ENCODE measurements at places on chromosomes 5 and 9.

- no peak for DNase-seq
Observed at GRCh38 chr9:116007824-116008223, 145.8 kb upstream of the PAPPA start.

DNA sequence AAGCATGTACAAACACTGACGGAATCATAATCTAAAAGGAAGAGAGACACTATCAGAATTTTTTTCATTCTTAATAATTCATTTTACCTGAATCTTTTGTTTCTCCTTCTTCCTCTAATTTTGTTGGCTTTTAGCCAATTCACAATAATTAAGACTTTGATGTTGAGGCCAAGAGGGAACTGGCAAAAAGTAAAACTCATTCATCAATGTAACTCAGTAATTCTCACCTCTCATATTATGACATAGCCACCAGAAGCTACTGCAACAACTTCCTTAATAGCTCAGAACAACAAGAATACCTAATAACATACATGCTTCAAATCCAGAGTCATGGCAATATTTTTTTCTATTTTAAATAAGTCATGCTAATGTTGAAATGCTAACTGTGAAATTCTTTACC lies 64.5 kb downstream of the MCTP1 start:
- no peak for DNase-seq

DNA sequence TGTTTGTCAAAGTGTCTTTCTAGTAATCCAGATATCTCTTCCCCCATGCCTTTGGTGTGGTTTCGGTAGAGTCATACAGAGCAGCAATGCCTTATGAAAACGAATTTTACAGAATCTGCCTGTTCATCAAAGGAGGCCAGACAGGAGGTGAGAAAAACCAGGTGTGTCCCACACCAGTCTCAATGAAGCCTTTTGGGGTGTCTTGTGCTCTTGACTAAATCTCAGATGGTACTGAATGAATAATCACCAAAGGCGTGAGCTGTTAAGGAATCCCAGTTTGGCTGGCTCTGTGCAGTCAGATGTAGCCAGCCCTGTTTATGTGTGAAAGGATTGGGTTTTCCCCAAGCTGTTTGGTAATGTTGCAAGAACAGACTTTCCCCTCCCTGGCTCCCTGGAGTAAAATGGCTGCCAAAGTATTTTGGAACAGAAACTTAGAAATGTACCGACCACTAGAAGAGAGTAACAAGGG lies 70.8 kb upstream of the CDKN2B start:
- no peak for DNase-seq

- no peak for DNase-seq
Observed at GRCh38 chr9:27387722-27388121, 90.8 kb upstream of the EQTN start.

GRCh38 chr9:128635266-128636023 lies 21.2 kb downstream of the DYNC2I2 start:
- no peak for DNase-seq

DNA sequence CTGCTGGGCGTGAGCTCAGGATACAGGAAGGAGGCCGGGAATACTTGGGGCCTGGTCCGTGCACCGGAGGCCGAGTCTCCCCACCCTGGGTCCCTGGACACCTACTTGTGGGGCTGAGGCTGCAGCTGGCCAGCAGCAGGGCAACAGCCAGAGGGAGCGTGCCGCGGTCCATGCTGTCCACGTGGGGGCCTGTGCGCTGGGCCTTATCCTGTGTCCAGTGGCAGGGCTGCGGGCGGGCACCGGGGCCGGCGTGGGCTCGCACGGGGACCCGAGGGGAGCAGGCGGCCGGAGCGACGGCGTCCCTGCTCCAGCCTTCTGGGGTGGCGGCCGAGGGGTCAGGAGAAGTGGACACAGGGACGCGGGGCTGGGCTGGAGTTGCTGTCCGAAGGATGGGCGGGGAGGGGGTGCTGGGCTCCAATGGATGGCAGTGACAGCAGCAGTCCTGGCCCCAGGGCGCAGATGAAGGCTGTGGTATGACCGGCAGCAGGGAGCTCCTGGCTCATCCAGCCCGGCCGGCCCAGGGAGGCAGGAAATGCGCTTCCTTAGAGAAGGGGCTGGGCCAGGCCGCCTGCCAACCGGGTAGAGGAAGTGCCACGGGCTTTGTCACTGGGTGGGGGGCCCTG lies at the start of gene ENG:
ENG (minus strand) TSS at position 475 of the 623 bp plus-strand sequence; CDS start at position 172, 303 bp downstream.
- no peak for DNase-seq

GRCh38 chr5:305050-305449 lies 16.5 kb upstream of the AHRR start:
- DNase-seq, result no peak

DNA sequence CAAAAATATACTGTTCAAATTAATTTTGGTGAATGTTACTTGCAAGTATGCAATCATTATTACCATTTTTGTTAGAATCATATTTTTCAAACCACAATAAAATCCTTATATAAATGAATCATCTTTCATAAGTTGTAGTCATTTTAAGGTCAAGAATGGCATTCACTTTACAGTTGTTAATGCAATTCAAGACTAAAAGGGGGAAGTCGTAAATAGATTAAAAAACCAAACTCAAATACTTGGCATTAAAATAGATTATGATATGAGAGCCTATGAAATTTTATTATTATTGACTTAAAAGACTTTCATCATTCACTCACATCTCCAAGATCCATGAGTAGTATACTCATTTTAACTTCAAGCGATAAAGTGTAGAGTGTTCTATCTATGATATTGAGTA lies 11.6 kb downstream of the CDH9 start:
- DNase-seq, result no peak

DNA sequence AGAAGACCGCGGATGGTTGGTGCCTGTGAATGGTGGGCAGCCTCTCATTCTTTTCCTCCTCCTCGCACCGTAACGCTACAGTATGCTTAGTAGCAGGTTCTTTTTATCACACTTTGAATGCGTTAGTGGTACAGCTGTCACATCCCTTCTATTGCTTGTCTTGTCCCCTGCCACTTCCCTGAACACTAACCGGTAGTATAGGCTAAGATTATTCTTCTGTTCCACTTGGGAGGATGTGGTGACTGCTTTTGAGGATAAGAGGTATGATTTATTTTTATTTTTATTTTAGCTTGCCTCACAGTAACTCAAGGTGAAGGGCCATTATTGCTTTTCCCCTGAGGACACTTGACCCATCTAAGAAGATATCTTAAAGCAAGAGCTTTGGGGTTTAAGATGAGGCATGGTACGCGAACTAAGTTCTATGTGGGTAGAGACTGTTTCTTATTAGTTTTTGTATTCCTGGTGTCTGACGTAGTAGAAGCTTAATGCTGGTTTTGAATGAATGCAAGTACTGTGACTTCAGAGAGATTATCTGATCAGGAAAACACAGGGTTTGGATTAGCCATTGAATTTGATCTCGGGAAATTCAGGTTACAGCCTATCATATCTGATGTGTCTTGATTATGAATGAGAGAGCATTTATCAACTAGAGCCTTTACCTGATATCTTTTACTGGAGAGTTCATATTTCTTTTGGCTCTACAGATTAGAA lies 951 bp downstream of the UNC13B start:
- DNase-seq, result no peak

- no peak for DNase-seq
Observed at GRCh38 chr9:123871781-123872180, 58.1 kb downstream of the DENND1A start.

GRCh38 chr9:117709936-117710335 lies 5.7 kb downstream of the TLR4 start:
- no peak for DNase-seq

- no peak for DNase-seq
Observed at GRCh38 chr5:167264348-167264747, 1027.1 kb upstream of the WWC1 start.

DNA sequence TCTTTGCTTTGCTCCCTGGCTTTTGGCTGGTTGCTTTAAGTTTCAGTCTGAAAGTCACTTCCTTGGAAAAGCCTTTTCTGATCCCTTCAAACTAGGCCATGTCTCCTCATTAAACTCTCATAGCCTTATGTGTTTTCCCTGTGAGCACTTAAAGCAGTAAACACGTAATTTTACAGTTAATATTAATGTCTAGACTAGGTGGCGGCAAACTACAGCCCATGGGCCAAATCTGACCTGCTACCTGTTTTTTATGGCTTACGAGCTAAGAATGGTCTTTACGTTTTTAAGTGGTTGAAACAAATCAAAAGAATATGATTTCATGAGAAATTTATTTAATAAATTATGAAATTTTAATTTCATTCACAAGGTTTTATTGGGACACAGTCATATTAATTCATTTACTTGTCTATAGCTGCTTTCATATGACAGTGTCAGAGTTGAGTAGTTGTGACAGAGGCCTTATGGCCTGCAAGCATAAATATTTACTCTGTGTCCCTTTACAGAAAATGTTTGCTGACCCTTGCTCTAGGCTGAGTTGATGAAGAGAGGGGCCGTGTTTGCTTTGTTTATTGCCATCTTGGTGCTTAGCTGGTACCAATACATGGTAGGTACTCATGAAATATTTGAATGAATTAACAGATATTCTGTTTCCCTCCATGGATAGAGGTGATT lies 7.4 kb downstream of the SLC44A1 start:
- no peak for DNase-seq

- no peak for DNase-seq
Observed at GRCh38 chr5:73230264-73231245, 57.6 kb downstream of the TMEM174 start.

- DNase-seq, result peak; percentile 17
Observed at GRCh38 chr5:6745706-6746222, 32.5 kb downstream of the TENT4A start.

DNA sequence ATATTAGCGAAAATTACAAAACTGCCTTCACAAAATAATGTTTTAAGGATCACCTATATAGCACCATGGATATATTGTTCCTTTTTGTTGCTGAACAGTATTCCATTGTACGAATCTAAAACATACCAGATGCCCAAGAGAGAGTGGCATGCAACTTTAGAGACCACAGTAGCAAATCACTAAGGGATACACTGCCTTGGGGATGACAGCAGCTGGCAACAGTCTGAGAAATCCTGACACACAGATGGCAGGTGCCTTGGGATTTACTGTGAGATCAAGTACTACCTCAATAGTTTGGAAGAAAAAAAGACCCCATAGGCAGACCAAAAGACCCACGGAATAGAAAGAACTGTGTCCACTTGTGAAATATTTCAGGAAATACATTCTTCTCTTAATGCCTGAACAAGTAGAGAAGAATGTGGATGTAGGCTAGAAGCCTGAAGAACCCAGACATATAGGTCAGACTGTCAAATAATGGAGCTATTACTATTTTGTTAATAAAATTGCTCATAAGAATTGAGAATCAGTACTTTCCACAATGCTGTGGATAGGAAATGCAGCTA lies 53.4 kb downstream of the PLPP1 start:
- DNase-seq, result no peak

- no peak for DNase-seq
Observed at GRCh38 chr9:100626949-100627348, 49.1 kb downstream of the CAVIN4 start.

DNA sequence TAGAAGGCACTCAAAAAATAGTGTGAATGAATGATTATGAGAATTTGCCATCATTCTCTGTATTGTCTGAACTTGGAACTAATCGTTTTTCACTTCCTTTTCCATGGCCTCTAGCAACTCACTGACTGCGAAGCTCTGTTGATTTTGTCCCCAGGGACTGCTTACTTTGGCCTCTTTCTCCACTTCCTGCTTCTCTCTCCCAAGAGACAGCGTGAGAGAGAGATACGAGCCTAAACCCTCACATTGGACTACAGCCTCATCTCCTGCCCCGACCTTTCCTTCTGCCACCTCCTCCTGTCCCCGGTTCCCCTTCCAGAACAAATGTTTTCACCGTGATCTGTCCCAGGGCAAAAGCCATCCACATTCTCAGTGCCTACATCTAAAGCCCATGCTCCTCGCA lies 300.8 kb upstream of the PANK3 start:
- no peak for DNase-seq

DNA sequence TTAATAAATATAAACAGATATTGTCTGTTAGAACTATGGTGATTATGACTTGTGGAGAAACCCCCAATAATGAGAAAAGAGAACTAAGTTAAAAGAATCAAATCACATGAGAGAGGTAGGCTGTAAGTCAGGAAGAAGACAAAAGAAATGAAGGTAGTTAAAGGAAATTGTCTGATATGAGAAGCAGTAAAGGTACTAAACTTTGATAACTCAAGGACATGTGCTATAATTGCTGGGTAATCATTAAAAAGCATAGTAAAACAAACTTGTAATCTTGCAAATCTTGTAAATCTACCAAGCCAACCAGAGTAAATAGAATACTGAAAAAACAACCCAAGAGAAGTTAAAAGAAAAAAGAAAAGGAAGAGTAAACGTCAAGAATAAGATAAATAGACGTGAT lies 207.0 kb upstream of the CTNND2 start:
- no peak for DNase-seq

DNA sequence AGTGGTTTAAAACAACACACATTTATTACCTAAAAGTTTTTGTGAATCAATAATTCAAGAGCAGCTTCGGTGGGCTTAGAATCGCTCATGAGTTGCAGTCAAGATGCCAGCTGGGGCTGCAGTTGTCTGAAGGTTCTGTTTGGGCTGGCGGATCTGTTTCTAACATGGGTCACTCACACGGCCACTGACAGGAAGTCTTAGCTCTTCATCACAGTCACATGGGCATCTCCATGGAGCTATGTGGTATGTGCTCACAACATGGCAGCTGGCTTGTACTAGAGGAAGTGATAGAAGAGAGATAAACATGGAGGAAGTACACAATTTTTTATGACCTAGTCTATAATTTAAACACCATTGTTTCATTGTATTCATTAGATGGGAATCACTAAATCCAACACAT lies 11.2 kb downstream of the KLHL9 start:
- no peak for DNase-seq

- peak; percentile 75 for DNase-seq
Observed at GRCh38 chr5:157459715-157460599, at the start of gene NIPAL4. NIPAL4 (plus strand) TSS chr5:157460213; CDS start chr5:157460321, 108 bp downstream.

- no peak for DNase-seq
Observed at GRCh38 chr5:73918791-73919221, 292.8 kb downstream of the ARHGEF28 start.

GRCh38 chr5:158378931-158379330 lies 520.0 kb upstream of the CLINT1 start:
- DNase-seq, result no peak

Data from activated CD8-positive, alpha-beta memory T cell treated with anti-CD3 and anti-CD28 coated beads, Interleukin-2, amount 50 U/mL, for 48 hours (primary cell).